ENCODE measurements at places on chromosomes 5 and 9.

DNA sequence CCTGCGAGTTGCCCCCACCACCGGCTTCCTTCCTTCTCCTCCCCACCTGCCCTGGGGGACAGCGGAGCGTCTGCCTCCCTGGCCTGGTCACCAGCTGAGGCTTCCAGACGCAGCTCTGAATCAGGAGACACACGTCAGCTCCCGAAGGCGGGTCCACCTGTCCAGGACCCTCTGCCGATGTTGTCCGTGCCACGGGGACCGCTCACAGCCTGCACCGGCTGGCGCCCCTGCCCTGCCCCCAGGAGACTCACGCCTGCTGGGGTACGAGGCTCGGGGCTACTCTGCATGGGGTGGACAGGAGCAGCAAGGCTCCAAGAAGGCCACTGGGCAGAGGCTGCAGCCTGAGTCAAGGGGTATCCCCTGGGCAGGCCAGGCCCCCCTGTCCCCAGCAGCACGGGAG is 1.9 kb upstream of the CCDC187 start:
- no peak for DNase-seq

- DNase-seq: no peak
These were observed 414.5 kb upstream of the ZNF608 start for GRCh38 chr5:125160787-125161502.

- no peak for DNase-seq
These were observed 85.2 kb upstream of the HTR4 start for GRCh38 chr5:148739524-148739923.

DNA sequence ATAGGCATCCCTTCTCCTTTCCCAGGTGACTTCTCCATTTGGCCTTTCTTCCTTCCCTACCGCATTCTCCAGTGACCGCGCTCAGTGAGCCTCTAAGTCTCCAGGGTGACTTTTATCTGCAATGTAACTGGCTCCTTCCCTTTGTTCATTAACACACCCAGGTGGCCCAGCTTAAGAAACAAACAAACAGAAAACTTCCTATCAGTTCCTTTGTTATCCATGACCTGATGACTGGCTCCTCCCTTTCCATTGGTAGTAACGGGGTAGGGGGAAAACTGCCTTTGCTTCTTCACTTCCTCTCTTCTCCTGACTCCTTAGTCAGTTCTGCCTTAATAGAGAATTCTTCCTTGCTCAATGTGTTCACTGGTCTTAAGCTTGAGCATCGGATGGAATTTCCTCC is 7.0 kb upstream of the SH3GL2 start:
- DNase-seq: no peak

- no peak for DNase-seq
These were observed 8.9 kb upstream of the TLE4 start for GRCh38 chr9:79562749-79563386.

DNA sequence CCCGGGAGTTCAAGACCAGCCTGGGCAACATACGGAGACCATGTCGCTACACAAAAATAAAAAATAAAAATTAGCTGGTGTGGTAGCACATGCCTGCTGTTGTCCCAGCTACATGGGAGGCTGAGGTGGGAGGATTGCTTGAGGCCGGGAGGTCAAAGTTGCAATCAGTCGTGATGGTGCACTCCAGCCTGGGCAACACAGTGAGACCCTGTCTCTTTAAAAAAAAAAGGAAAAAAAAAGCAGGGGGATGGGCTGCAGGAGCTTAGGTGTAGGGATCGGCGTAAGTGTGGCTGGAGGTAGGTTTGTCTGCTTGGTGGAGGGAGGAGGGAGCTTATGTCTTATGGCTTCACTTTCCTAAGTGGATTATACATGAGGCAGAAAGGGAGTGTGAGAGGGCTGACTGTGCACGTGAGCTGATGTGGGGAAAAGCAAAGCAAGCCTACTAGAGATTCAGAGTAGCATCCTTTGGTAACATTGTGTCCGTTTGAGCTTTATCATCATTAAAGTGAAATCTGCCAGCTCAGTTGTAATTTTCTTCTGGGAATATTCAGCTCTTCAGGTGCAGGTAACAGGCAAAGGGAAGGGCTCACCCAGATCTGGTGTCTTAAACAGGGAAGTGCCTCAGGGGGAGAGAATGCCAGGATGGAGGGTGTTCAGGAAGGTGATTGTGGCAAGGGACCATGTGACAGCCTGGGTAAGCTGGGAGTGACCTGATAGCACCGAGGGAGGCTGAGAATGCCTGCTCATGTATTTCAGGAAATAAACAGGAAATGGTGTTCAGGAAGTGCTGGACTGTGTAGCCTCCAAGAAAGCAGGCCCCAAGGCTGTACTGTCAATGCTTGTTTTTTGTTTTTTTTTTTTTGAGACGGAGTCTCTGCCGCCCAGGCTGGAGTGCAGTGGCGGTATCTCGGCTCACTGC is 17.6 kb upstream of the SETX start:
- peak; percentile 45 for DNase-seq

GRCh38 chr9:112038017-112038408 is 137.1 kb downstream of the SUSD1 start:
- no peak for DNase-seq

DNA sequence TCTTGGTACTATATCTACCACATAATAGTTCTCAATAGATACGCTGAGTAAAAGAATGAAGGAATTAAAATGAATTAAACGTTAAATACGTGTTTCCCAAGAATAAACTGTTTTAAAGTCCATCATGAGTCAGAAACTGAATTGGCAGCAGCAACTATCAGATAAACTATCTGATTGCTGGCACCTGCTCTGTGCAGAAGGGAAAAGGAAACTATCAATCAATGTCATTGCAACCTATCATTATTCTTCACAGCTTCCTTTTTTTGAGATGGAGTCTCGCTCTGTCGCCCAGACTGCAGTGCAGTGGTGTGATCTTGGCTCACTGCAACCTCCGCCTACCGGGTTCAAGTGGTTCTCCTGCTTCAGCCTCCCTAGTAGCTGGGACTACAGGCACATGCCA is 8.8 kb upstream of the WDR36 start:
- no peak for DNase-seq

DNA sequence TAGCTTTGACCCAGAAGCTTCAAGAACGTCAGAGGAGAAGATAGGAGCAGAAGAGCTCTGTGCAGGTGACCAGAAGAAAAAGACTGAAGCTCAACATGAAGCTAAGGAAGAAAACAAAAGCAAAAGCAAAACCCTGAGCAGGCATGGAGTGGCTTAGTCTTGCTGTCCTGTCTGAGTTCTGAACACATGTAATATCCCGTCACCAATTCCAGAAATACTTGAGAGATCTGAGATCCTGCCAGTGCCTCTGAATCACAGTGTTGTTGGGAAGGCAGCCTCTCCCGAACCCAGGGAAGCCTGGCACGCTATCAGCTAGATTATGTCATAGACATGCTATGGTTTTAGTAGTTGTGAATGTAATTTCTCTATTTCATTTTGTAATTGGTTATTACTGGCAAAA is 235.7 kb downstream of the ICE1 start:
- no peak for DNase-seq

DNA sequence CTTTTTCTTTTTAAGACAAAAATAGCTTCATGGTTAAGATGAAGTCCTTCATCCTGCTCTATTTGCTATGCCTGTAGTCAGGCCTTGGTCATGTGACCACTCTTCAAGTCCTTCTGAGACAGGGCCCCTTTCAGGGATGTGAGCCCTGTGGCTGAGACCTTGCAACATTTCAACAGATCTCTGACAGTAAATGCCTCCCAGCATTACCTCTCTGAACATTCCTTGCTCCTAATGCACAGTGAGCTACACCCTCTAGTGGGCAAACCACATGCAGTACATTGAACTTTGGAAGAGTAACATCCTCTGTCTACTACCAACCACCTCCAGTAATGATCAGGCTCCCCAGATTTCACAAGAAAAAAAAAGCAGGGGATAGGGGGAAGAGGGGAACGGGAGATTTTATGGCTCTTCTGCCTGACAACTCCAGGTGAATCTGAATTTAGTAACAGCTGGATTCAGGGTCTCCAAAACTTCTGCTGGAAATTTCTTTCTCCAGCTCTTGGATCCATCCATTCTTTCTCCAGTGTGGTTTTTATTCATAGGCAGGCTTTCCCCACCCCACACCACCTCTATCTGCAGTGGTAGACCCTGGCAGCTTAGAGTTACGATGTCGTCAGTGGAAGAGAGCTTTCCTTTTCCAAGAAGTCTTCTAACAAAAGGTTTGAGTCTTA is 8.9 kb upstream of the FBXO38 start:
- DNase-seq: no peak

DNA sequence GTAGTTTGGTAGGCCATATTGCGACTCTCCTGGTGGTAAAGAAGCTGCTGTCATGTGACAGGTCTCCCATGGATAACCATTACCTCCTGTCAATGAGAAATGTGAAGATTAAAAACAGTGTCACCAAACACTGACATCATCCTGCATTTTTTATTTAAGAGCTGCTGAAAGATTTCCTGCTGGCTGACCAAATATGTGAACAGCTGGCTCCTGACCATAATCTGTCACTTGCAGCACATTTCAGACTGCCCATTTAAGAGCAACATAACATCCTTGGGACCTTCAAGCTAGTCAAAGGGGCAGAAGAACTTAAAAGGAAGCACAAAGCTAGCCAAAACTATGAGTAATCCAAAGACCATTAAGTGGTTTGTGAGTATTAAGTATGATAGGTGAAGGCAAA is 288.0 kb downstream of the IZUMO3 start:
- no peak for DNase-seq

- DNase-seq: no peak
These were observed 101.9 kb upstream of the PARP8 start for GRCh38 chr5:50564558-50564957.

DNA sequence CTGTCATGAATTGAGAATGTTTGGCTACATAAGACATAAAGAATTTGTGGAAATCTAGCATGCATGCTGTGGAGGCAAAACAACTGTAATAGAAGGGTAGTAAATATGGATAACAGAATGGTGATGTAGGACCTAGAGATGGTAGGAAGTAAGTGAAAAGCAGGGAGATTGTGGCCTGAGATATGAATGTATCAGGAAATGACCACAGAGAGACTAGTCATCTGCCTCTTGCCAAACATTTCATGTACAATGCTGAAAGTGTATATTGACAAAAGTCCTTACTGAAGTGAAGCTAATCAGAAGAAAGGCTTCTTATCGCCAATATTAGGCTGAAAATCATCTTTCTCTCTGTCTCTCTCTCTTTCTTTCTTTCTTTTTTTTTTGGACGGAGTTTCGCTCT is 873.1 kb upstream of the CTNND2 start:
- no peak for DNase-seq

DNA sequence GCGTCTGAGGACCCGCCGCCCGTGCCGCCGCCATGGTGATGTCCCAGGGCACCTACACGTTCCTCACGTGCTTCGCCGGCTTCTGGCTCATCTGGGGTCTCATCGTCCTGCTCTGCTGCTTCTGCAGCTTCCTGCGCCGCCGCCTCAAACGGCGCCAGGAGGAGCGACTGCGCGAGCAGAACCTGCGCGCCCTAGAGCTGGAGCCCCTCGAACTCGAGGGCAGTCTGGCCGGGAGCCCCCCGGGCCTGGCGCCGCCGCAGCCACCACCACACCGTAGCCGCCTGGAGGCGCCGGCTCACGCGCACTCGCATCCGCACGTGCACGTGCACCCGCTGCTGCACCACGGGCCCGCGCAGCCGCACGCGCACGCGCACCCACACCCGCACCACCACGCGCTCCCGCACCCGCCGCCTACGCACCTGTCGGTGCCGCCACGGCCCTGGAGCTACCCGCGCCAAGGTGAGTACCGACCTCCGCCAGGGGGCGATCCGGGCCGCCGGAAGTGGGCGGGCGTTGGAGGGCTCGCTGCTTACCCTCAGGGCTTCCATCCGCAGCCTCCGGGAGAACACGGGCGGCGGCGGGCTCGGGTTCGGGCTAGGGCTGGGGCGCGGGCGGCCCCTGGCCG is 8.5 kb downstream of the PRR7 start:
- no peak for DNase-seq

GRCh38 chr5:82424211-82424610 is 146.1 kb upstream of the RPS23 start:
- DNase-seq: no peak

DNA sequence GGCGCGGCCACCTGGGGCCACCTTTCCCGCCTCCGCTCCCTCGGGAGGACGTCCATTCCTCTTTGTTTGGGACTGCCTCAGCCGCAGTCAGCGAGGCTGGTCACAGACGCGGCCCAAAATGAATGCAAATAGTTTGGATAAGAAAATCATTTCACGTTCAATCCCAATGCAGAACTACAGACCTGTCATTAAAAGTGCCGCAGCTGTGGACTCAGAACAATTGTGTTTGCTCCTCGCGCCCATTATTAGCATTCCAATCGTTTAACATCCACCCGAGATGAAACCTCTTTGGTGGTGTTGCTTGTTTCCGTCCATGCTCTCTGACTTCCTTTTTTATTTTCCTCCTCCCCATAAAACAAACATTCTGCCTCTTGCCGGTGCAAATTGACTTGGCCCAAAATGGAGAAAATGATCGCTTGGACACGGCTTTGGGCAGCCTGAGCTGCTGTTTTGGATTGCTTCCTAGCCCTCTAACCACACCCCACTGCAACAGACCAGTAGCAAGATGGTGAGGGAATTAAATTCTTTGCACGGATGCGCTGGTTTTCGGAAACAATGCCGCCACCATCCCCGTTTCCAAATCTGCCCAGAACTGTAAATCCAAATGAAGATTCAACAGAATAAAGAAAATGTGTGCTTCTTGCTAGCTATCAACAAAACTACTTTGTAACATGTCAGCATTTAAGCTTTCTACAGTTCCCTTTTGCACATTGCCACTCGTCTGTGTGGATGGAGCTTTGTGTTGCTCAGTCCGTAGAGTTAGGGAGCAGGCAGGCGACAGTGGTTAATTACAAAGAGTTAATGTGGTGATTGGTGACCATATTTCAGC is 784 bp downstream of the NLN start:
- DNase-seq: no peak

DNA sequence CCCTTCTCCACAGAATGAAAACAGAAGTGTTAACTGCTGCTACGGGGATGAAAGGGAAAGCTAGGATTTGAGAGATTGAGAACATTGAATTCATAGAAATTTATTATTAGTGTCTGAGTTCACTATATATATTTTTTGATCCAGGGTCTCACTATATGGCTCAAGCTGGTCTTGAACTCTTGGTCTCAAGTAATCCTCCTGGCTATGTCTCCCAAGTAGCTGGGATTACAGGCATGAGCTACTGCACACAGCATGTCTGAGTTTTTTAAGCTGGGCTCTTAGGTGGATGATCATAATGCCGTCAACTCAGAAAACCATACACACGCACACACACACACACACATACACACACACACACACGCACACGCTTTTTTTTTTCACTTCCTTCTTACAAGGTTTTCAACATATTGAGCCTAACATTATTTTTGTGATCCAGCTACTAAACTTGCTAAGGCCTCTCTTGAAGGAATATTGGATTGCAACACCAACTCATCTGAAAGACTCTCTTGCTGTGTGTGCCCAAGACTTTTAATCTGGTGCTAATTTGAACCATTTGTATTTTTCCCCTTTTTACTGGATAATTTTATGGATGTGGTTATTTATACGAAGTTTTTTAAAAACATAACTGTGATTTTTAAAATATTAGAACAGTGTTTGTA is 1045.4 kb downstream of the DTWD2 start:
- DNase-seq: no peak

DNA sequence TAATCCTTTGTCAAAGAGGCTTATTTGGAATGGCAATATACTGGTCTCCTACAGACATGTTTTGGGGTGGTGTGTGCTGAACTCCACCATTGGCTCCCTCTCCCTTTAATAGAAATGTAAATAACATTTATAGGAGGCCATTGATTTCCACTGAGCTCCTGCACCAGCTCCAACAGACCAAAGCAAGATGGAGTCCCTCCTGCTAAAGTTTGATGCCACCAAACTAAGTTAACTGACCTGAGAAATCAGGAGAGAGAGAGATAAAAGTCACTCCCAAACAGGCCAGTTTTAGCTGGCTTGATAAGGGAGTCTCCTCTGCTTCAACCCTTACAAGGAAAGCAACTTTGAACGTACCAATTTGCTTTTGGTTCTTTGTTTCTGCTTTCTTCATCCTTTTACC is 8.1 kb upstream of the SPIN1 start:
- no peak for DNase-seq

Measured in mesenteric fat pad (tissue), 1 donor.